ENCODE measurements at places on chromosomes 6 and 20. TPM values are rescaled to one million over a fixed set of nuclear protein-coding genes. Genes with fewer than 3 reads are reported as not detected.

DNA sequence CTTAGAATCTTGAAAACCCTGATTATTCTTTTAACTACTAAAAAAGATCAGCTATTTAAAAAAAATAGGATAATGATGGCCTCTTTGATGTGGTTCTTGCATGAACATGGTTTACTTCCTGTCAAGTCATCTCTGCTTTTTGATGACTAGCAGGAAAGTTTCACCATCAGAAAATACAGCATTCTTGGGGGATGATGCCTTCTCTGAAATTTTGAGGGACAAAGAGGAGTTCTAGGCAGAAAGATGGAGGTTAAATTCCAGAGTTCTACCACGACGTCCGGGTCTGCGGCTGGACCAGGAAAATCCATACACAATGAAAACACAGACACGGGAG is 130.4 kb downstream of the OLIG3 start:
- peak; percentile 21 for DNase-seq

- DNase-seq: peak; percentile 34
Observed at GRCh38 chr6:157187182-157188083, 135.9 kb downstream of the TMEM242 start.

DNA sequence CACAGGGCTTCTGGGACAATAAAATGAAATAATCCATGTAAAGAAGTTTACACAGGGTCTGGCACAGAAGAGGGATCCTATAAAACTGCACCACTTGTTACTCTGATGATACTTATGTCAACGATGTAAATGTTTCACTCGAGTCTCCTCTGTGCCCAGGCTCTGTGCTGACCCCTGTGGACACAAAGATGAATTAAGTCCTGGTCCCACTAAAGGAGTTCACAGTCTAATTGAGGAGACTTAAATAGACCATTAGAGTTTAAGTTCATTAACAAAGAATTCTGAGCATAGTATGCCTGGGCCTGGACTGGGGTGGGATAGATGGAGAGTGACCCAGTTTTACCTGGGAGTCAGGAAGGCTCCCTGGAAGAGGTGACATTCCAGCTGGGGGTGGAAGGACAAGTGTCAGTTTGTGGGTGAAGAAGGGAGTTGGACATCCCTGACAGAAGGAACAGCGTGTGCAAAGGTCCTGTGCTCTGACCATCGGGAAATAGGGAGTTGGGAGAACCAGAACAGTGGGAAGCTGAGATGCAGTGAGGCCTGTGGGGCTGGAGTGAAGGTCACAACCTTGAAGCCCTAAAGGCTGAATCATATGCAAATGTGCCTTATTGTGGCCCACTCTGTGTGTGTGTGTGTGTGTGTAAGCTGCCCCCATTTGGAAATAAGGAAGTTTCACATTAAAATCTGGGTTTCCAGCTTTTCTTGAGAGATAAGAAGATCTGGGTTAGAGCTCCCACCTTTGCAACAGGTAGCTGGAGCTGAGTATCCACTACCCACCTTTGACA is 1.1 kb downstream of the OCSTAMP start:
- no peak for DNase-seq

The SPEF1 gene
- total RNA-seq: not detected

The RWDD1 gene
- total RNA-seq: 51.8 TPM

The DEFB124 gene
- total RNA-seq: not detected

The CYP39A1 gene
- not detected for total RNA-seq
